ENCODE measurements at places on chromosomes 7 and 10. TPM values are rescaled to one million over a fixed set of nuclear protein-coding genes. Genes with fewer than 3 reads are reported as not detected.

DNA sequence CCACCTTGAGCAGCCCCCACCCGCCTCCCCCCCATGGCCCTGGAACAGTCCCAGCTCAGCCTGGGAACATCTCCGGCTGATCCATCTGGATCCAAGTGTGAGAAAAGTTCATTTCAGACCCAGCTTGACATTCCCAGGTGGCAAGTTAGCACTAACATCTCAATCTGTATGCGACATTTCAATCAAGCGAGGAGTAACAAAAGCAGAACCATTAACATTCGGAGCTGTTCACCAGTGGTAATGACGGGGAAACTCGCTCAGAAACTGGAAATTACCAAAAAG is 65.4 kb downstream of the PAX2 start:
- no peak for DNase-seq

DNA sequence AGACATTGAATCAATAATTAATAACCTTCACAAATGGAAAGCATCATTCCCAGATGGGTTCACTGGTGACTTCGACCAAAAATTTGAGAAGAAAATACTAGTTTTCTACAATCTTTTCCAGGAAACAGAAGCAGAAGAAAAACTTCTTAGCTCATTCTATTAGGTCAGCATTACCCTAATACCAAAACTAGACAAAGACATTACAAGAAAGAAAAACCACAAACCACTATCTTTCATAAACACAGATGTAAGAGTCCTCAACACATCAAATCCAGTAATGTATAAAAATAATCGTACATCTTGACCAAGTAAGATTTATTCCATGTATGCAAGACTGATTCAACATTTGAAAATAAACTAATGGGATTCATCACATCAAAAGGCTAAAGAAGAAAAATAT is 64.0 kb upstream of the CDK1 start:
- no peak for DNase-seq

- no peak for DNase-seq
Measured at GRCh38 chr10:129341087-129341486, 126.0 kb upstream of the MGMT start.

DNA sequence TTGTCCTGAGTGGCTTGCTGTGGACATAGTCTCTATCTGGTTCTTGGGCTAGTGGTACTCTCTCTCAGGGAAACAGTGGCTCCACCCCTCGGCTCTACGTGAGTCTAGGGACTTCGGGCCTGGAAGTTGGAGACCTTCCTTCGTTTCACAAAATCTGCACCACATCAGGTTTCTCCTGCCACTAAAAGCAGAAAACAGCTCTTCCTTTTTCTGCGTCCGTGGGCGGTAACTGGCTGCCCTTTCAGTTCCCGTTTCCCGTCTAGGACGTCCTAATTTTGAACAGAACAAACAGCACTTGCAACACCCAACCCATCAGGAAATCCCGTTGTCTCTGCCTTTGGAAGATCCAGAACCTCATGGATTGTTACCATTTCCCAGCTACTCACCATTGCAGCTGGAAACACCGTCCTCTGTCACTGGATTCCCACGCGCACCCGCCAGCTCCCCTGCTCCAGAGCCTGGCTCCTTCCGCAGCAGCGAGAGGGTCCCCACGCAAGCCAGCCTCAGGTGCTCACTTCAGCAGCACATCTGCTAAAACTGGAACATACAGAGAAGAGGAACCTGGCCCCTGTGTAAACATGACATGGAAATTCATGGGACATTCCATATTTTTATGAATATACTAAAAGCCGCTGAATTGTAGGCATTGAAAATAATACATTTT is 311.4 kb upstream of the AKR1E2 start:
- DNase-seq = no peak

DNA sequence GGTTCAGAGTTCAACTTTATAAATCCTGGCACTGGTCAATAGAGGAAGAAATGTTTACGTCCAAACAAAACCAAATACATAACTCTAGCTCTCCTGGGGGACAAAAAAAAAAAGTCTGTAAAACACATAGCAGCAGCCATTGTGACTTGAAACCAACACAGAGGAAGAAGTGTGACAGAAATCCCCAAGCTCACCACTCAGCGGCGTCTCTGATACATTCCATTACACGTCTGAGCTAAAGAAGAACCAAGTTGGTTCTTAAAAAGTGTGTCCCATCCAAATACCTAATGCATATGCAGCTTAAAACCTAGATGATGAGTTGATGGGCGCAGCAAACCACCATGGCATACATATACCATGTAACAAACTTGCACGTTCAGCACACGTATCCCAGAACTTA is 58.3 kb upstream of the NANOS1 start:
- DNase-seq = no peak

Gene MRPS33
- polyA plus RNA-seq = 30.6 TPM

DNA sequence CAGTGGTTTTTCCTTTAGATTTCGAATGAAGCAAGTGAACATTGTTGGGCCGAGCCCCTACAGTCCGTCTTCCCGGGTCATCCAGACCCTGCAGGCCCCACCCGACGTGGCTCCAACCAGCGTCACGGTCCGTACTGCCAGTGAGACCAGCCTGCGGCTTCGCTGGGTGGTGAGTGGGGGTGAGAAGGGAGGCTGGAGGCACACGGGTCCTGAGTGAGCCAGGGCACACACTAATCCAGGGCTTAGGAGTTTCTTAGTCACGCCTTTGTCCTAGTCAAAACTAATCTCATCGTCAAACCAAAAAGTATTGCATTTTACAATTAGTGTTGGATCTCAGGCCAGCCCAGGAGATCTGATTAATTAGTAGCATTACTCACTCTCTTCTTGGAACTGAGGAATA is 568.8 kb upstream of the FOXK1 start:
- DNase-seq = no peak

- DNase-seq = peak; percentile 13
Measured at GRCh38 chr10:45470098-45471012, 96.3 kb downstream of the ALOX5 start.

DNA sequence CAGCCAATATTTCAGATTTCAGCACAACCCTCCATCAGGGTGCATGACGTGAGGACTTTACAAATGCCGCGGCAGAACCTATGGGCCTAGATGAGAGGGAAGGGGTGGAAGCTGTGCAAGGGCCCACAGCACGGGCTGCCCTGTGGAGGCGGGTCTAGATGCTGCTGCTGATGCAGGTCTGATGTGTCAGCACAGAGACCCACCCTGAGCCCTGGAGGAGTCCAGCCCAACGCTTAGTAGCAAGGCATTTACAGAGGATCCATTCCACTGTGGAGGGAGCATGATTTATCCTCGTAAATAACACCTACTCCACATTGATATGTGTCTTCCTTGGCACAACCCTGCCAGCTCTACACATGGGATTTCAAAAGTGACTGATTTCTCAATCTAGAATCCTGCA is 48.5 kb downstream of the MYL10 start:
- no peak for DNase-seq

Gene IGF2BP3
- 14.4 TPM for polyA plus RNA-seq

- DNase-seq = no peak
Measured at GRCh38 chr7:92731335-92732063, 104.9 kb downstream of the CDK6 start.

Gene TWNK
- 5.5 TPM for polyA plus RNA-seq

Gene GLI3
- 4.4 TPM for polyA plus RNA-seq

Gene ADGRA1
- not detected for polyA plus RNA-seq

Gene PRPS1L1
- not detected for polyA plus RNA-seq

Gene BLNK
- polyA plus RNA-seq = not detected

Gene ACHE
- polyA plus RNA-seq = 0.05 TPM

Gene ITPRID1
- polyA plus RNA-seq = not detected

GRCh38 chr10:7460006-7460405 is 49.2 kb upstream of the SFMBT2 start:
- DNase-seq = no peak

DNA sequence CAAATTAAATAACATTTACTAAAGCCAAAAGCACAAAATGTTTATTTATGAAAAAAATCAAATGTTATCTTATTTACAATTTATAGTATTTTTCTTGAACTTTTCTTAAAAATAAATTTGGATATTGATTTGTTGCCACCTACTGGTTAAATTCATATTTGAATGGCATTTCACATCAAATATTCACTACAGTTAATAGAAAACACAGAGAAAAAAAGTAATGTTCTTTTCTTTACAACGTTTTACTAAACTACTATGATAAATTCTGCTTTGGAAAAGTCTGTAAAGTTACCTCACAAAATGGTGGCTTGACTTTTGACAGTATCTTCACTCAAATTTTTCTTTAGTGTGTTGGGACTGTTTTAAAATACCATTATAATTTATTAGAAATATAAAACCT is 52.7 kb downstream of the SRPK2 start:
- no peak for DNase-seq

Gene STEAP1
- 6.9 TPM for polyA plus RNA-seq

Gene FHIP2A
- 22.2 TPM for polyA plus RNA-seq

DNA sequence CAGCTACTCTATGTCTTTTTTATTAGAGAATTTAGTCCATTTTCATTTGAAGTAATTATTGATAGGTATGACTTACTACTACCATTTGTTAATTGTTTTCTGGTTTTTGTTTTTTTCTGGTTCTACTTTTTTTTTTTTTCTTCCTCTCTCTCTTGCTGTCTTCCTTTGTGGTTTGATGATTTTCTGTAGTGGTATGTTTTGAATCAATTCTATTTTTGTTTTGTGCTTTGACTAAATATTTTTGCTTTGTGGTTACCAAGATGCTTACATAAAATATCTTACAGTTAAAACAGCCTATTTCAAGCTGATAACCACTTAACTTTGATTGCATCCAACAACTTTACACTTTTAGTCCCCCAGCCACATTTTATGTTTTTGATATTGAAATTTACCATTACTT is 3.3 kb upstream of the OR2F2 start:
- peak; percentile 31 for DNase-seq

Gene ANKRD2
- polyA plus RNA-seq = 0.37 TPM

DNA sequence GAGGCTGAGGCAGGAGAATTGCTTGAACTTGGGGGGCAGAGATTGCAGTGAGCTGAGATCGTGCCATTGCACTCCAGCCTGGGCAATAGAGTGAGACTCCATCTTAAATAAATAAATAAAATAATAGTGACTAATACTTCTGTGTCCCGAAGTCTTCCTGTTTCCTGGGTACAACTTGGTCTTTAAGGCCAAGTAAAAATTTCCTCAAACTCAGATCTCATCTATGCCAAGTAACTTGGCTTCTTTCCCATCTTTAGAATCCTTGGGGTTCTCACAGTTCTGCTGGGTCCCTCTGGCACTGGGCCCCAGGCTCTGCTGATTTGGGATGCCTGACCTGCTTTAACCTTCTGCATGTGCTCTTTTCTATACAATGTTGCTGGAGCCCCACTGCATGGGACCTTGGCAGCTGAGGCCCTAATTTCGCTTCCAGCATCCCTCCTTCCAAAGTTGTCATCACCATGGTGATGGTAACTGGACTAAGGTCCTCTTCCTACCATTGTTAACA is 22.7 kb upstream of the AKR1B10 start:
- no peak for DNase-seq

GRCh38 chr10:69327463-69328379 is 49.4 kb downstream of the HK1 start:
- no peak for DNase-seq

GRCh38 chr10:113639966-113640365 is 23.9 kb downstream of the NRAP start:
- no peak for DNase-seq

GRCh38 chr7:94838717-94839116 is 68.7 kb upstream of the PPP1R9A start:
- DNase-seq = no peak

GRCh38 chr10:8438603-8439002 is 384.1 kb downstream of the GATA3 start:
- DNase-seq = no peak

DNA sequence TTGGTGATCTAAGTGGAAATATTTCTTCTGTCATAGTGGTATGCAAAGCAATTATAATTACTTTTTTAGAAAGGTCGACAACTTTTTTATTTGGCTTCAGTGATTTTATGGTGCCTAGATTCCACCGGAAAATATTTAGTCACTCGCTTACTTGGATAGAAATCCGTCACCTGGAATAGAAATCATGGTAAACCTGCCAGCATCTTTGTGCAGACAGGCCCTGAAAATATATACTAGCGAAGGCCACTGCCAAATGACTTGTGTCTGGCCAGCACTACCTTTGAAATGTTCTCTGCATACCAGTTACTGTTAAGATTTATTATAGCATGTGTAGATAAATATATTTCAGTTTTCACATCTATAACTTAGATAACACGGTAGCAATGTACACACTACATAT is 226.4 kb downstream of the AGMO start:
- no peak for DNase-seq

Gene ADCY1
- polyA plus RNA-seq = 0.12 TPM

- DNase-seq = no peak
Measured at GRCh38 chr7:47493976-47494911, 87.7 kb downstream of the TNS3 start.

- DNase-seq = no peak
Measured at GRCh38 chr7:151889406-151890354, 12.8 kb upstream of the PRKAG2 start.

- DNase-seq = no peak
Measured at GRCh38 chr7:36157527-36158320, 4.7 kb downstream of the EEPD1 start.

Gene C7orf57
- polyA plus RNA-seq = 0.07 TPM

- no peak for DNase-seq
Measured at GRCh38 chr7:147771344-147771743, 819.2 kb upstream of the C7orf33 start.

DNA sequence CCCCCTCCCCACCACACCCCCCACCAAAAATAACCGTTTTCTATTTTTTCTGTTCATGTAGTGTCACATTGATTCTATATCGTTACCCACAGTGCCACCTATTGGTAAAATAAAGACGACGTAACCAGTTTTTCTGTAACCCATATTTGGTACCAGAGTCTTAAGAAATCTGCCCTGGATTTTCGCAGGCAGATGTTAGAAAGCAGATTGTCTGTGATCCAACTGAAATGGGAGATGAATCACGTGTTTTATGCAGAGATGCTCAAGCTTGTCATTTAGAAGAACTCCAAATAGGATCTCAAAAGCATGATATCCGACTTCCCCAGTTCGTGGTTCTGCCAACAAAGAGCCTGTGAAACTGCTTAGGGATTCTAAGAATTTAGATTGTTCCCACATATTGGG is 261.1 kb upstream of the CSTF2T start:
- DNase-seq = peak; percentile 30

DNA sequence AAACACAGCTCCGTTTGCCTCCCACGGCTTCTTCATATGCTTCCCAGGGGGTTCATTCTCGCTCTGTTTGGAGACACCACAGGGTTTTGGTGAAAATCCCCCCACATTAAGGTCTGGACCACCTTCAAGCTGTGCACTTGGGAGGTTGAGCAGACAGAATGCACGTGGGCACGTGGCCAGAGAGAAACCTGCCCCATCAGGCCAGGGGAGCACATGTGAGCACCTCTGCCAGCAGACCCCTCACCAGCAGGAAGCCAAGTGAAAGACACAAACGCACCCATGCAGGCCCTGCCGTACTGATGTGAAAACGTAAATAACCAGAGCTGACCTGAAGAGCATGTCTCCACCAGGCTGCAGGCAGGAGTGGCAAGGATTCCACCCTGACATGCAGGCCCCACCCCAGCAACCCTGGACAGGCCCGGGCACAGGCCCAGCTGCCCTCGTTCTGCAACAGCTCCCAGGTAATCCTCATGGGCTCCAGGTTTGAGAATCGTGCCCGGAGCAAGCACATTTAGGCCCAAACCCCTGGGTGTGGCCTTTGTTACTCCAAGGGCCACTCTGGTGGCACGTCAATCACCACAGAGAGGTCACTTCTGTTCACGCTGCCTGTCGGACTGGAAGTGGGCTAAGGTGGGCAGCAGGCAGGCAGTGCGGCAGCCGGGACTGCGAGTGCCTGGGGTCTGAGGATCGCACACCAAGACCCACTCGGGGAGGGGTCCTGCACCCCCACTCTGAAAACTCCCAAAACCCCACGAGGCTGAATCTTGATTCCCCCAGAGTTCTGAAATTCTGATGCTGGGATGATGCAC is 184.4 kb downstream of the PTPRN2 start:
- no peak for DNase-seq

Measured in BJ (cell line).